Lung (tissue), 17 donors: ENCODE measurements at places on chromosomes 16 and 17. TPM values are rescaled to one million over a fixed set of nuclear protein-coding genes. Genes with fewer than 3 reads are reported as not detected.

The C1QTNF1 gene
- 24.3 TPM for polyA plus RNA-seq

The RUNDC3A gene
- 0.70 TPM for polyA plus RNA-seq

The HSD17B2 gene
- polyA plus RNA-seq: 6.2 TPM

The KRTAP3-1 gene
- not detected for polyA plus RNA-seq

The JPH3 gene
- polyA plus RNA-seq: 0.05 TPM

The BCAS3 gene
- 8.1 TPM for polyA plus RNA-seq

The FA2H gene
- 2.1 TPM for polyA plus RNA-seq
